Occipital lobe (tissue), 3 donors: ENCODE measurements at places on chromosomes 5 and 9. TPM values are rescaled to one million over a fixed set of nuclear protein-coding genes. Genes with fewer than 3 reads are reported as not detected.

GRCh38 chr5:166713295-166713694, 1578.2 kb upstream of the WWC1 start:
- DNase-seq: no peak

GRCh38 chr5:172714491-172715420, 56.2 kb downstream of the DUSP1 start:
- peak; percentile 50 for DNase-seq

- no peak for DNase-seq
Measured at GRCh38 chr5:2886531-2886930, 135.1 kb upstream of the IRX2 start.

DNA sequence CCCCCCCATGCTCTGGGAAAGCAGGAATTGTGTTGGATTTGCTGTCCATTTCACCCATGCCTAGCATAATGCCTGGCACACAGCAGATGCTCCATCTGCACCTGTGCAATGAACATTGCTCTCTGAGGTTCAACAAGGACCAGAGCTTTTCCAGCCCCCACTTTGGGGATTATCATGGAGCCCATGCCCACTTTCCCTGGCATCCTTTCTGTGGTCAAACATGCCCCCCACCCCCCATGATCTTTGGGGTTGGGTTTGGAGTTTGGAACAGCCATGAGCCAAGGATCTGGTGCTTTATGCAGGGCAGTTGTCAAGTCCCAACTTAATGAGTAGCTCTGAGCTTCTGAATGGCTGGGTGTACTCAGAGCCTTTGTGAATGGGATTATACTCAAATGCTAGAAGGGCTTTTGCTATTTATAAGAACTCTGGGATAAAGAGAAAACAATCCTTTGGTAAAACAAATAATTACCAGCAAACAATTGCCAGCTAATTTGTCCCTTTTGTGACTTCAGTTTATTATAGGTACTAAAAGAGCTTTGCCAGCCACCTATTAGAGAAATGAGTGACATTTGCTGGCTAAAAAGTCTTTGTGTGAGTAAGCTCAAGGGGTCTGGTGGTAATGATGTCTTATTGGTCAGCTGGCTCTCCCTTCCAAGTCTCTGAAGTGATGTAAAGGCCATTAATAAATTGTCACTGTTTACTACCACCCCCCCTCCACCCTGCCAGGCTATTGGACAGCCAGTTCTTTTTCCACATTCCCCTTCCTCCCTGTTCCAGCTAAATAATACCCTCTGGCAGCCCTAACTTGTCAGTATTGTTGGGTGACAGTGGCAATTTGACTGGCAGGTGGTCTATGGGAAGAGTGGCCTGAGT, 182.3 kb downstream of the MACROH2A1 start:
- no peak for DNase-seq

DNA sequence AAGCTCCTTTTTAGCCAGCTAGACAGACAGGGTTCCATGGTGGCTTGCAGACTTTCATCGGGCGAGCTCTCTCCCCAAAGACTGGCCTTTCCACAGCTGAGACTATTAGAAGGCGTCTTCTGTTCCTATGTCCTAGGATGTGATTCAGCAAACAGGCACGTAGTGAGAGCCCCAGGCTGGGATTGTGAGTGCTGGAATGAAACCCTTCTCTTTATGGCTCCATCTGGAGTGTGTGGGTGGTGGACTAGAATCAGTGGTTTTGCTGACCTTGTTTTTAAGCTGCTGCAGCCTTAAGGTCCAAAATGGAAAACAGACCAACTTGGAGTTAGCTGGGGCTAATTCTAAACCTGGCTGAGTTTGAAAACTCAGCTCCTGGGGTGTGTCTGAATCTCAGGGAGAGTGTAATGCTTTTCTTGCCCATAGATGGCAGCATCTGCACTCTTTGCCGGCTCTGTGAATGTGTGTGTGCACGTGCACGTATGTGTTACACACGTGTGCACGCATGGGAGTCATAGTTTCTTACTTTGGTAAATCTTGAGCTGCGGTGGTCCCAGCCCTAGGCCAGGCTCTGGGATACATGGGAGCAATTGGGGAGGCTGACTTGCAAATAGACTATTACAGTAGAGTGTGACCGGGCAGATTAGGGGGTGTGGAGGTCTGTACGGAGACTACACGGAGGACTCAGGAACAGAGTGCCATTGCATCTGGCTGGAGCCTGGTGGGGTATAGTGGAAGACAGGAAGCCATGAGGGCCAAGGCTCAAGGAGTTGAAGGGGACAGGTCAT, 10.7 kb downstream of the GSN start:
- peak; percentile 85 for DNase-seq

GRCh38 chr5:143646961-143647360, 165.0 kb upstream of the HMHB1 start:
- DNase-seq: no peak

DNA sequence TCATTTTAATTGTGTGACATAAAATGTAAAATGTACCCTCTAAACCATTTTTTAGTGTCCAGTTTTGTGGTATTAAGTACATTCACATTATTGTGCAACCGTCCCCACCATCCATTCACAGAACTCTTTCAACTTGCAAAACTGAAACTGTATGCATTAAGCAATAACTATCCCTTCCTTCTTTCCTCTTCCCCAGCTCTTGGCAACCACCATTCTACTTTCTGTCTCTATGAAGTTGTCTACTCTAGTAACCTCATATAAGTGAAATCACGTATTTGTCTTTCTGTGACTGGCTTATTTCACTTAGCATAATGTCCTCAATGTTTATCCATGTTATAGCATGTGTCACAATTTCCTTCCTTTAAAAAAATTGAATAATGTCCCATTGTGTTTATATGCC, 142.4 kb downstream of the C9orf152 start:
- DNase-seq: no peak

DNA sequence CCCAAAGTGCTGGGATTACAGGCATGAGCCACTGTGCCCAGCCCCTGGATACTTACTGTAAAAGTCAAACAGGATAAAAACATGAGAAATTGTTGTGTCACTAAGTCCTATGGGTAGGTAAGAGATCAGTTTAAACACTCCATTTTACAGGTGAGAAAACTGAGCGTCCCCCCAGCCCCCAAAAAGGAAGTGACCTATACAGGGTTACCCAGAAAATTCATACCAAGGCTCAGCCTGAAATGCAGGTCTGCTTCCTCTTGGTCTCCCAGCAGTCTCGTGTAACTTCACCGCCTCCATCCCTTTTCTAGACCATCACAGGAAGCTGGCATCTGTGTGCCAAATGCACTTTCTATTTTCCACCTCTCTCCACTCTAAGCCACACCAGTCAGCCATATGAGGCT, 57.2 kb downstream of the TMOD1 start:
- DNase-seq: no peak

The TMEM232 gene
- total RNA-seq: 19.3 TPM

The SEMA4D gene
- 12.0 TPM for total RNA-seq

The PCDHA11 gene
- 38.8 TPM for total RNA-seq
